Tibial artery (tissue), 4 donors: ENCODE measurements at places on chromosomes 13 and 19.

DNA sequence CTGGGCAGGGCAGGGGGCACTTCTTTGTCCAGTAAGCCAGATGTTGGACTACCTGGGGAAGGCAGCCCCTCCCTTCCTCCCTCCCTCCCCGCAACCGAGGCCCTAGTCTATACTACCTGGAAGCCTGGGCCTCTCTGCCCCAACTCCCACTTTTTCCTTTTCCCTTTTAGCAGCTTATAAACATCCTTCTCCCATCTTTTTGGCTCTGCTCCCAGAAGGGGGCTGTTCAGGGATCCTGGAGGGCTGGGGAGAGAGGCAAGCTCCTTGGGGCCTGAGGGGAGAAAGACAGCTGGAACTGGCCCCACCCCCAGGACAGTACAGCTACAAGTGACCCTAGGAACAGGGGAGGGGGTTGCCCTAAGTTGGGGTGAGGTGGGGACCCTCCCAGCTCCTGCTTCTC lies 44.9 kb downstream of the LYL1 start:
- DNase-seq = no peak

GRCh38 chr19:34411216-34411615 lies 7.0 kb downstream of the PDCD2L start:
- no peak for DNase-seq

GRCh38 chr13:69856331-69856730 lies 251.3 kb upstream of the ATXN8OS start:
- no peak for DNase-seq

DNA sequence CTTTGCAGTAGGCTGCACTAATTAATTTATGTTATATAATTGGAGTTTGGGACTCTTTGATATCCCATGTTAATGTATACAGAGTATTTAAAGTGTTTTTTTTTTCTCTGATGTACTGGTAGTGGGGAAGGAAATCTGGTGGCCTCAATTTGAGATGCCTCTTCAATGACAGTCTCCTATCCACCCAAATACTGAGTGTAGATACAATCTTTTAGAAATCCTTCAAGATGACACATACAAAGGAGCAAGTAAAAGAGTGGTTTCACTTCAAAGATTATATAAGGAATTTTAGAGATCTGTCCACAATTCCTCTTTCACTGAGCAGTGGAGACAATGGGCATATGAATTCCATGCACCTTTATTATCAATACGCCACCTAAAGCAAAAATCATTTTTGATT lies 15.1 kb downstream of the NALCN start:
- no peak for DNase-seq

- DNase-seq = no peak
Measured at GRCh38 chr13:67935626-67936025, 705.5 kb upstream of the PCDH9 start.

GRCh38 chr13:40508767-40509342 lies 157.6 kb downstream of the FOXO1 start:
- DNase-seq = no peak

- DNase-seq = no peak
Measured at GRCh38 chr13:88112526-88112925, 441.4 kb downstream of the SLITRK5 start.

DNA sequence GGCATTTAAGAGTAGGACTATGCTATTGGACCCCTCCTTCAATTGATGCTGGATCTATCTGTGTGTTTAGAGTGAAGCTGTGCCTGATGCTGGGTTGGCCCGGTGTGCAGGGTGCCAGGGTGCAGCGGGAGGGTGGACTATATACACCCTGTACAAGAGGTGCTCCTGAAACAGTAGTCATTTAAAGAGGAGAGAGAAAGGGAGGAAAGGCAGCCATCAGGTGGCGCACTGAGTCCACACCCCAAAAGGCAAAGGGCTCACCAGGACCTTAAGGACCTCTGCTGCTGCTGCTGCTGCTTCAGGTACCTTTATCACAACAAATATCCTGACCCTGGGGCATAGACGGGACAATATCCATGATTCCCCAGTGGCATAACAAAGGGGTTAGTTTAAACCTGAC lies 39.4 kb downstream of the ZNF136 start:
- DNase-seq = no peak

DNA sequence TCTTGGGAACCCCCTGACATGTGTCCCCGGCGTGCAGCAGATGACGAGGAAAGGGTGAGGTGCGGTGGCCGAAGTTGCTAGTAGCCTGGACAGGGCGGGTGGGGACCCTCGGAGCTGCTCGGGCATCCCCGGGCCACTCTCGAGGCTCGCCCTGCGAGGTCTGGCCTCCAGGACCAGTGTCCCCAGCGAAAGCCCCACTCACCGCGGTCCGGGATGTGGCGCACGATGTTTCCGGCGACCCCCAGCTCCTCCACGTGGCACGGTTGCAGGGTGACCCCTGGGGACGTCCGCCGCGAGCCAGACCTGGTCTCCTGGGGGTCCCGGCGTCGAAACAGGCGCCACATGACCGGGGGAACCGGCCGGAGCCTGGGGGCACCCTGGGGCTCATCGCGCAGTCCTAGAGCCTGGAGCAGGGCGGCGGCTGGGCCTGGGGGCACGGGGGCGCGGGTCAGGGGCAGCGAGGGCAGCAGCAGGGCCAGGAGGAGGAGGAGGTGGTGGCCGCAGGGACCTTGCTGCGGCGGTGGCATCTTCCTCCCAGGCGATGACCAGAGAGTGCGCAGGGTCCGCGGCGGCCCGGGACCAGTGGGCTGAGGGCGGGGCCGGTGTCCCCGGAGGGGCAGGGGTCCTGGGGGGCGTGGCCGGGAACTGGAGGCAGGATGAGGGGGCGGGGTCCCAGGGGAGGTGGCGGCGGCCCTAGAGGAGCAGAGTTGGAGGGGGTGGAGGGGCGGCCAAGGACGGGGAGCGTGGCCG lies 26.0 kb downstream of the CERS1 start:
- no peak for DNase-seq
